NCI-H2081 treated with DMSO at 0.1 percent for 48 hours (cell line): ENCODE measurements at places on chromosomes 6 and 20.

- no peak for DNase-seq
Measured at GRCh38 chr6:136750696-136751521, 41.4 kb downstream of the MAP3K5 start.

DNA sequence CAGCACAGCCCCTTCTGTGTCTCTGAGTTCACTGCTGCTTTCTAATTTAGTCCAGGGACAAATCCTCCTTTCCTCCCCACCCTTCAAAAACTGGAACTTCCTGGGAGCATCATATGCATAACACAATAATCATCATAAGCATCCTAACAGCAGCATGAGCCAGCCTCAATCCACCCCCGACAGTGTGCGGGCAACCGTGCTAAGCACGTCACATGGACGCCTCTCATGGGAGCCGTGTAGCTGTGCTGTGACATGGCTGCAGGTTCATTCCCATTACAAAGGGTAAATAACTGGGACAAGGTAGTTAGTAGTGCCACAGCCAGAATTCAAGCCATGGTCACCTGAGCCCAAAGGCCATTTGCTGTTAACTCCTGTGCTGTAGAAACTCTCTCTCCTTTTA lies 24.5 kb upstream of the ULBP3 start:
- no peak for DNase-seq

DNA sequence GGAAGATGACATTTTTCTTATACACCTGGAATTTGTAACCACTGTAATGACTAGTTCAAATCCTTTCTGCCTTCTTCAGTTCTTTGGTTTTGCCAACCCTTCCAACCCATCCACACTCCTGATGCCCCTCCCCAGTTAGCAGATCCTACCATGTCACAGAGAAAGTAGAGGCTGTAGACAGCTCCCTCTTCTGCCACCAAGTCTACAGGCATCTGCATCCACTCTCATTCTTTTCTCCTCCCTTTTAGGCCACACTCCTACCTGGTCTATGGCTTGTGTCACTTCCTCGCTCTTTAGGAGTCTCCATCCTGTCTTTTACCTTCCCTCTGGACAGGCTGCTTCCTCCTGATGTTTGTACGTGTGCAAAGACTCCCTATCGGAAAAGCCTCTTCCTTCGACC lies 13.5 kb upstream of the STK38 start:
- DNase-seq: no peak

DNA sequence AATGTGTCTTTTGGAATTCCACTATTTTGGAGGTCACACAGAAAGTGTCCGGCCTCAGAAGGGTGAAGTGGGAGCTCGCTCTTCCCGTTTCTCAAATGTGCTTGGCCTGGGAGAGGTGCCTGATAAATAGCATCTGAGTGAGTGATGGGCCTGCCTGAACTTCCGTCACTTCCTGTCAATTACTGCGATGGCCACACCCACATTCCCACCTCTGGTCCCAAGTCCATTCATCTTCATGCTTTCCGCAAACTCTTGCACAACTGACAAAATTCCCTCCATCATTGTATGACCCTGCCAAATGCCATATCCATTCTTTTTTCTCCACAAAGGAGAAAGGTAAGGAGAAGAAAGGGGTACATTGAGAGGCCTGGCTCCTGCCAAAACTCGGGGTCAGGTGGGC lies 169.0 kb downstream of the QKI start:
- no peak for DNase-seq

DNA sequence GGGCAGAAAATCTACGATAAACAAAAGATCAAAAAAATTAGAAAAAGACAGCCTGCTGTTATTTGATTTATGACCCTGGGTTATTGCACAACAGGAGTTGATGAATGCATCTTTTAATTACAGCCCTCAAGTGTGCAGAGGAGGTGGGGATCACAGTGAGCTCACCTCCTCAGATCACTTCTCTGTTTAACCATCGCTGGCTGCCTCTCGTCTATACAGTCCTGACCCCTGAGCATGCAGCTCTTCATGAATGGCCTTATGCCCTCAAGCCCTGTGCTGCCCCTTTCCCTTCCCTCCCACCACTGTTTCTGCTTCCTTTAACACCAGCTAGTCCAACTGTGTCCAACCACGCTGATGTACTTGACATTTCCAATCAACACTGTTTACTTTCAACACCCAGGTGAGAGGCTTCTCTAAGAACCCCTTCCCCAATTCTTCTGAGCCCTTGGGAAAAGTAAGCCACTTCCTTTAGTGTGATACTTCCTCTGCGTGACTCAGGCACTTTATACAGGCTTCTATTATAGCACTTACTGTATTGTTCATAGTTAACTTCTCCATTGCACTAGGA lies 60.6 kb upstream of the RIPOR2 start:
- no peak for DNase-seq

DNA sequence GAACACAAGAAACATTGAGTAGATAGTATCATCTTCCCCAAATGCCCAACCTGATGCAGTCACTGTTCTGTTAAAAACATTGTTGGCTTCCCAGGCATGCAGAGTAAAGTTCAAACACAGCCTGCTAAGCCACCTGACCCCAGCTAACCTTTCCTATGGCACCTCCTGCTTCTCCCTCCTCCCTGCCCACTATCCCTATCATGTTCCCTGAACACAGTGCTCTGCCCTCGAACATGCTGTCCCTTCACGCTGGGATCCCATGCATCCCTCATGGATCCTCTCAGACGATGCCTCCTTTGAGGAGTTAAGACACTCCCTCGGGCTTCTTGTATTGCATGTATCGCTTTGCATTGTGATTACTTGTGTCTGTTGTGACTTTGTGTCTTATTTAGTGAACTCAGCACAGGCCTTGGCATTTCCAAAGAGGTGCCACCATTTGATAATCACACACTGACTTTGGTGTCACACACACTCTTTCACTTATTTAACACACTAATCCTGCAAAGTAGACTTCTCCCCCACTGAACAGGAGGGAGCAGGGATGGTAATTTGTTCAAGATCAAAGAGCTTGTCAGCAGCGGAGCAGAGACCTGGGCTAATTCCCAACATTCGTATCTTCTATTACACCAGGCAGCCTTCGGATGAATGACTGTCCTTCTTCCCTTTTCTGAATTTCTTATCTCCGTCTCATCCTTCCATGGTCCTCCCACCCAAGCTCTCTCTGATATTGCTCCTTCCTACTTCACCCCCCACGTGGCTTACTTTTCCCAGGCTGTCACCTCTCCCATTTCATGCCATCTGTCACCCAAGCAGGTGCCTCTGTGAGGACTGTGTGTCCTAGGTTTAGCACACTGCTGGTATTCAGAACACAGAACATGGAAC lies 28.3 kb upstream of the SMIM29 start:
- DNase-seq: no peak

DNA sequence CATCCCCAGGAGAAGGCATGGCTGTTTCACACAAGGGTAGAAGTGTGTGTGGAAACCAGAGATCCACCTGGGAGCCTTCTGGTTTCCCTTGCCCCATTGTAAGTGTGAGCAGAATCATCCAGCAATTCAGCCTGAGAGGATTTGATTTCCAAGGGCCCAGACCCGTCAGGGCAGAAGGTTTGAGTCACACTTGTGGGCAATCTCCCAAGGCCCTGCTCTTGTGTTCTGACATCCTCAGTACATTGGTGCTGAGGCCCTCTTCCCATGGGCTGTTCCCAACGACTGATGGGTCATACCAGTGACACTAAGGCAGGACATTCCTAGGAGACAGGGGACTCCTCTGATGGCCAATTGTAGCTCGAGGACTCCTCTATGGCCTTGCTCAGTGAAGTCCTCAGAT lies 58.2 kb upstream of the POLR1H start:
- DNase-seq: no peak

- no peak for DNase-seq
Measured at GRCh38 chr6:44738601-44739146, 351.2 kb downstream of the CDC5L start.

GRCh38 chr6:3005874-3006273 lies 6.2 kb downstream of the NQO2 start:
- DNase-seq: no peak
